ENCODE measurements at places on chromosomes 13 and 19. TPM values are rescaled to one million over a fixed set of nuclear protein-coding genes. Genes with fewer than 3 reads are reported as not detected.

Gene KCNK6
- 0.15 TPM for total RNA-seq

Gene IL12RB1
- not detected for total RNA-seq

Gene ATP4A
- not detected for total RNA-seq

GRCh38 chr19:43126720-43127119, 44.2 kb upstream of the PSG2 start:
- no peak for DNase-seq

DNA sequence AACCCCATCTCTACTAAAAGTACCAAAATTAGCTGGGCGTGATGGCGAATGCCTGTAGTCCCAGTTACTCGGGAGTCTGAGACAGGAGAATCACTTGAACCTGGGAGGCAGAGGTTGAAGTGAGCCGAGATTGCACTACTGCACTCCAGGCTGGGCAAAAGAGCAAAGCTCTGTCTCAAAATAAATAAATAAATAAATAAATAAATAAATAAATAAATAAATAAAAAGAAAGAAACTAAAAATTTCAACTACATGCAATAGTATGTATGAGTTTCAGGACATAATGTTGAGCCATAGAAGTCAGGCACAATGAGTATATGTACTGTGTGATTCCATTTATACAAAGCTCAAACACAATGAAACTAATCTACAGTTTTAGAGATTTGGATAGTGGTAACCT, 12.9 kb upstream of the ZNF780A start:
- DNase-seq = no peak

Gene CLC
- not detected for total RNA-seq

DNA sequence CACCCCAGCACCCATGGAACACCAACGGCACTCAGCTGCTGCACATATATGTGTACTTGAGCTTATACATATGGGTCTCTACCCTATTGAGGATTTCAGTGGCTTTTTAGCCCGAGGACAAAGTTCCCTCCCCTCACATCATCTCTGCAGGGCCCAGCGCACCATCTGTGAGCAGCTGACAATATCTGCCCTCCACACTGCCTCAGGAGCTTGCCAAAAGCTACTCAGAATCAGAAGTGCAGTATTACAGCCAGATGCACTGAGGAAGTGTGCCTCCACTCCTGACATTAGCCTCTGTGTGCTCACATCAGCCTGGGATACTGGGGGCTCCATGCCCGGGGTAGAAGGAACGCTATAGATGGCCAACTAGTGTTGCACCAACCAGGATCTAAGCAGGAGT, 903.9 kb downstream of the UQCRFS1 start:
- no peak for DNase-seq

Gene MEIOSIN
- total RNA-seq = not detected

GRCh38 chr13:31903111-31903815, 128.3 kb upstream of the FRY start:
- no peak for DNase-seq

DNA sequence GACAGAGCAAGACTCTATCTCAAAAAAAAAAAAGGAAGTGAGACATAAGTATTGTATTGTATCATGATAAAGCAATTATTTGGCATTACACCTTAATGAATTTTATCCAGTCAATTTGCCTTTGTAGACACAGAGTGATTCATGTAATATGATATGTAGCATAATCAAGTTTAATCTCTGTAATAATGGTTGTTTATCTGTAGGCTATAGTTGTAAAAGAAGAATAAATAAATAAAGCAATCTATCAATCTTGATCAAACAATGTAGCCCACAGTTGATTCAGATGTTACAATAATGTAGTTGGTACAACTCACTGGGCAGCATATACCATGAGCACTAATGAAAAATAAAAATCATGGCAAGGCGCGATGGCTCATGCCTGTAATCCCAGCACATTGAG, 28.5 kb upstream of the CEACAM20 start:
- DNase-seq = no peak

Gene FCAR
- total RNA-seq = not detected

Gene ONECUT3
- not detected for total RNA-seq

DNA sequence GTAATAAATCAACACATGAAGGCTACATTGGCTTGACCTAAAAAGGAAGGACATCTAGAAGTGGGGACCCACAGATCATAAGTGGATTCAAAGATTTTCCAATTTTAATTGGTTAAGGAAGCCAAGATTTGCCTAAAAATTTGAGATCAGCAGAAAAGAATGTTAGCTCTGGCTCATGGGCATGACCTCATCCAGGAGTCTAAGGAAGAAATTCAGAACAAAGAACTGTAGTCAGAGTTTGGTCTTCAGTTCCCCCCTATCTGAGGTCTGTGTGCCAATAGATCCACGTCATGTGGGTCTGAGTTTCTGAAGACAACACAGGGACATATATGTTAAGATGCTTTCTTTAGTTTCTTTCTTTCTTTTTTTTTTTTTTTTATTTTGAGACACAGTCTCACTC, 648.8 kb upstream of the SPRY2 start:
- no peak for DNase-seq

DNA sequence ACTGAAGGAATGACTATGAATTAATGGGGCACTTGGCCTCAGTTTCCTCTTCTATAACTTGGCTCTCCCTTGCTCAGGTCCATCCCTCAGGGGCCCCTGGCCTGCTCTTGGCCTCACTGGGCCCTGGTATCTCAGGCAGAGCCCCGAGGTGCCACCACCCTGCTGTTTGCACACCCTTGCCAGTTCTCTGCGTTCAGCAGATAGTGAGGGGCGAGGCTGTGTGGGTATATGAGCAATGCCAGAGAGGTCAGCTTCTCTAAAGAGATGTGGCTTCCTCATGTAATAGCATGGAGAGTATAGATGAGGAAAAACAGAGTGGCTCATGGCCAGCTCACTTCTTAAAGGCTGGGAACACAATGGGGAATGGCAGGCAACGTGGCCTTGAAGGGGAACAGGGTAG, 76.1 kb downstream of the CYSLTR2 start:
- no peak for DNase-seq

DNA sequence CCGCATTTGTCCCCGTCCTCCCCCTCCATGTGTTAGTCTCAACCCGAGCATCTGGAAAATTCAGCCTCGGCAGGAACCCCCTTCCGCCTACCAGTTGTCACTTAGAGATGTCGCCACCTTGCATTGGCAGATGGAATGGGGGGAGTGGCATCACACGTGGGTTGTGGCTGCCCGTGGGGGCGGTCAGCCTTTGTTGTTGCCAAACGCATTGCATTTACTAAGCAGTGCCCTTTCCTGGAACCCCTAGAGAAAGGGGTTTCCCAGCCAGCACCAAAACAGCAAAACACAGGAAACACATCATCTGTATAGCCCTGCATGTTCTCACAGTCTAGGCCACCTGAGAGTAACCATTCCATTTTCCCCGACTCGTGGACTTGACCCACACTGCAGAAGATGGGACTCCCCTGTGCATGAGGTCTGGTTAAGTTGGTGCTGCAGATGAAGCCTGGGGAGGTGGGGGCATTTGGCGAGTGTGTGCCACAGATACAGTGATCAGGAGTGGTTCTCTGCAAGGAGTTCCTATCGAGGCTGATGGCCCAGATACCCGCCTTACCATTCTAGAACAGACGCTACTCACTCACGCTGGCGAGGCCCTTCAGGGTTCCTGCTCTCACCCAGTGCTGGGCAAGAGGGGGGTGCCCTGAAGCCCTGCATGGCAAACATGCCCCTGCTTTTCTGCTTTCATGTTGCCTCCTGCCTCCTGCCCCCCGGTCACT, 38.3 kb downstream of the TMED1 start:
- no peak for DNase-seq

GRCh38 chr13:50078895-50079654, 63.8 kb downstream of the KCNRG start:
- no peak for DNase-seq

DNA sequence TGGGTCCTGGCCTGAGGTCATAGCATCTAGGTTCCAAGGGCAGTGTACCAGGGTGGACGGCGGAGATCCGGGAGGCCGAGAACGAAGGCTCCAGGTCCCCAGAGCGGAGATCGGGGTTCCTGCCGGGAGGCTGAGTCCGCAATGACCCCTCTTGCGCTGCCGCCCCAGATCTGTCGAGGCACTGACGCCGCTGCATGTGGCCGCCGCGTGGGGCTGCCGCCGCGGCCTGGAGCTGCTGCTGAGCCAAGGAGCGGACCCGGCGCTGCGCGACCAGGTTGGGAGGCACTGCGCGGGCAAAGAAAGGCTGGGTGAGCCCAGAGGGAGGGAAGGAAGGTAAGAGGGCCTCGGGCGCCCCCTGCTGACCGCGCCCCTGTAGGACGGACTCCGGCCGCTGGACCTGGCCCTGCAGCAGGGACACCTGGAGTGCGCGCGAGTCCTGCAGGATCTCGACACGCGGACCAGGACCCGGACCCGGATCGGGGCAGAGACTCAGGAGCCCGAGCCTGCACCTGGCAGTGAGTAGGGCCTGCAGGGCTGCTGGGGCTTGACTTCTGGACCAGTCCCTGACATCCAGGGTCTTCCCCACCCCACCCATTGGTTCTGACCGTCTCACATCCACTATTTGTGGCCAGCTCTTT, 906 bp downstream of the ANKLE1 start:
- peak; percentile 68 for DNase-seq

- DNase-seq = no peak
Measured at GRCh38 chr13:45705918-45706317, 3.8 kb downstream of the CBY2 start.

Gene ZFP36
- 15.1 TPM for total RNA-seq

GRCh38 chr13:25196971-25197370, 24.9 kb upstream of the AMER2 start:
- no peak for DNase-seq

Gene POU4F1
- 2.2 TPM for total RNA-seq

GRCh38 chr19:16892868-16893685, 4.3 kb downstream of the F2RL3 start:
- no peak for DNase-seq

All from NCI-H460 (cell line).